NCI-H2171 treated with DMSO at 0.1 percent for 48 hours (cell line): ENCODE measurements at places on chromosomes 16 and 17.

DNA sequence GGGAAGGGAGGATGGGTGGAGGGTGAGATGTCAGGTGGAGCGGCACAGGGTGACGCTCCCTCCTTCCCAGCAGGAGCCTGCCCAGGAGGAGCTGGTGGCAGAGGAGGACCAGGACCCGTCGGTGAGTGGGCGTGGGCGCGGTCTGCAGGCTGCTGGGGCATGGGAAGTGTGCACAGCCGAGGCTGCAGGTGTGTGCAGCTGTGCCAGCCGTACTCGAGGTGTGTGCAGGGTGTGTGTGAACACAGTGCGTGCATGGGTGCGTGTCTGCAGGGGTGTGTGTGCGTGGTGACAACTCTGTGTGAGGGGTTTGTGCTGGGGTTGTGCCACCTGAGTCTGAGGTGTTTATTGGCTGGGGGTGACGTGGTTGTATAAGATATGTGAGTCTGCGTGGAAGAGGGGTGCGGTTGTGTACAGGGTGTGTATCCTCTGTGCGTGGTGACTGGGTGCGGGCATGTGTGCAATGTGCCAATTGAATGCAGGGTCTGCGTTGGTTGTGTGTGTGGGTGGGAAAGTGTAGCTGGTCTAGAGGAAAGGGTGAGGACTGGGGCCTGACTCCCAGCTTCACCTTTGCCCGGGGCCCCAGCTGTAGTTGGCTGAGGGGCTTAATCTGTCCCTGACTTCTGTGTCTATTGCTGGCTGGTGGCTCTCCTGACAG, 670 bp downstream of the TNFSF12 start:
- no peak for DNase-seq

GRCh38 chr17:50939795-50940684, 73.9 kb upstream of the TOB1 start:
- no peak for DNase-seq

DNA sequence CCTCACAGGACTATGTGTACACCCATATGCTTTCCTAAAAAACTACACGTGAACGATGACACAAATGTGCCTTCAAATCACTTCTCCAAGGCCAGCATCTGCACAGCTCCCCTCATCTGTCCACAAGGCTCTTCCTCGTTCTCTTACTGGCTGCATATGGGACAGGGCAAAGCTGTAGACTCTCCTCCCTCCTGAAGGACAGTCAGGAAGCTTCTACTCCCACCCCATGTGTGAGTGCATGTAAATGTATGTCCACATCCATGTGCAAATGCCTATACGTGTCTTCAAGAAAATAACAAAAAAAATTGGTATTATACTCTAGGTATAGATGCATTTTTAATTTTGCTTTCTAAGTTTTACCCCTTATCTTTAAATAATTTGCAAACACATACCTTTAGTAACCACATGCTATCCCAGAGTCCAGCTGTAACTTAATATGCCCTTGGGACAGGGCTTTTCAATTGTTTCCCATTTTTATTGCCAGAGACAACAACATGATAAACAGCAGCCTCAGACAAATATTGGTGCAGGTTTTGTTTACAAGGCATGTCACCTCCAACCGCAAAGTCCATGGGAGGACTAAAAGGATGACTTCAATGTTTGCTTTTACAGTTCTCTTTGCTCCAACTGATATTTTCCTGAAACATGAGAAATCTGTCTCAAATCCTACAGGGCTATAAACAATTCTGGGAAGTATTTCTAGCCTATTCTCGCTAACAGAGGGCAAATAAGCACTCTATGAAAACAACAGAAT, 31.6 kb upstream of the FAAP100 start:
- no peak for DNase-seq

DNA sequence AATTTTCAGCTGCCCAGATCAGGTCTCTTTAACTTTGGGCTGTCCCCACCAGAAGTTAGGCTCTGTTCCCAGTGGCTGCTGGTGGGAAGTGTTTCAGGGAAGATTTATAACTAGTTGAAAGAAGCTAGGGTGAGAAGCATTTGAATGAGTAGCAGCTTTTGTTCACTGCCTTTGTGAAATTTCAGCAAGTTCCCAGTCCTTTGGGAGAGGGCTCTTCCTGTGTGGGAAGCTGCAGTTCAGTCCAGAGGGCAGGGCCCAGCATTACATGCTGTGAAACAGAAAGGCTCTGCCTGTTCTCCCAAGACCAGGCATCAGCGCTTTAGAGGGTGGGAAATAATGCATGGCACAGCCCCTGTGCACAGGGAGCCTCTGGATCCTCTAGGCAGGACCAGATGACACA, 17.8 kb downstream of the PROCA1 start:
- no peak for DNase-seq

- DNase-seq = peak; percentile 97
These were observed 1.2 kb downstream of the ARHGAP44 start for GRCh38 chr17:12790249-12791106.

GRCh38 chr16:81241706-81242105, 3.2 kb downstream of the BCO1 start:
- no peak for DNase-seq

- no peak for DNase-seq
These were observed 2.3 kb downstream of the GP1BA start for GRCh38 chr17:4934173-4934979.

- no peak for DNase-seq
These were observed 21.4 kb downstream of the BCO1 start for GRCh38 chr16:81259916-81260315.

DNA sequence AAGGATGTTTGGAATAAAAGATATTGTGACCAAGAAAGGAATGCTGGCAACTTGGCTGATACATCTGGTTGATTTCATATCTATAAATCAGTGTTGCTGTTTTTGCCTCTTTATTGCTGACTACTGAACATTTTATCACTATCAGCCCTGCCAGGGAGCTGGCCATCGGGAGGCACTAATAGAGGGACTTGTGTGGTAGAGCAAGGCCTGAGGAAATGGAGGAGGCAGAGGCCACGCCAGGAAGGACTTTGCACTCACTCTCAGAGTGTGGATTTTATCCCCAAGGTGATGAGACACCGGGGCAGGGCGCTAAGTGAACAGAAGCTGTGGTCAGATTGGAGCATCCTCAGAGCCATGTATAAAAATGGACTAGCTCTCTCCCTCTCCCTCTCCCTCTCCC, 9.3 kb upstream of the CYB561 start:
- DNase-seq = no peak

- no peak for DNase-seq
These were observed 22.0 kb downstream of the GOSR2 start for GRCh38 chr17:46944931-46945330.

GRCh38 chr17:22600644-22601298, 908.4 kb downstream of the KCNJ18 start:
- DNase-seq = peak; percentile 28

DNA sequence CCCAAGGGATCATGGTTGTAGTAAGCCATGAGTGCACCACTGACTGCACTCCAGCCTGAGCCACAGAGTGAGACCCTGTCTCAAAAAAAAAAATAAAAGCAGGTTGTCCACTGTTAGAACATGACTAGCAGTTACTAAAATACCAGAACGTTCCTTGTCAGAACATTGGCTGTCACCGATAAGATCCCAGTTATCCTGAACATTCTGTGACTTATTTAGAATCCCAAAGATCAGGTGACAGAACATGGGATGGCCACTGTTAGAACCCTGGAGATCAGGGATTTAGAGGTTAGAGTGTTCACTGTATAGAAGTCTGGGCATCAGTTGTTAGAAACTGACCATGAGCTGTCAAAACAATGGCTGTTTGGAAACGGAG, 8.6 kb downstream of the CES4A start:
- no peak for DNase-seq

DNA sequence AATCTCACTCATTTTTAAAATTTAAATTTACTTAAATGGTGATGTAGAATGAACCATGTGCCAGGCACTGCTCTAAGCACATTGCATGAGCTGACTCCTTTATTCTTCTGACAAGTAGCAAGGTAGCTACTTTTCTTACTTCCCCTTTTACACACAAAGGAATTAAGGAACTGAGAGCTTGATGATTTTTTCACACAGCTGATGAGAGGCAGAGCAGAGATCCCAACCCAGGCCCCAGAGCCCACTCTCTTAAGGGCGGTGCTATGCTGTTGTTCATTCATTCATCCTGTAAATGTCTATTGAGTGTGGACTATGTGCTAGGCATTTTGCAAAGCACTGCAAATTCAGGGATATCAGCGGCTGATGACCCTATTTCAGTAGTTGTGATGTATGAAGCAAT, 17.9 kb downstream of the SEC14L5 start:
- DNase-seq = no peak

DNA sequence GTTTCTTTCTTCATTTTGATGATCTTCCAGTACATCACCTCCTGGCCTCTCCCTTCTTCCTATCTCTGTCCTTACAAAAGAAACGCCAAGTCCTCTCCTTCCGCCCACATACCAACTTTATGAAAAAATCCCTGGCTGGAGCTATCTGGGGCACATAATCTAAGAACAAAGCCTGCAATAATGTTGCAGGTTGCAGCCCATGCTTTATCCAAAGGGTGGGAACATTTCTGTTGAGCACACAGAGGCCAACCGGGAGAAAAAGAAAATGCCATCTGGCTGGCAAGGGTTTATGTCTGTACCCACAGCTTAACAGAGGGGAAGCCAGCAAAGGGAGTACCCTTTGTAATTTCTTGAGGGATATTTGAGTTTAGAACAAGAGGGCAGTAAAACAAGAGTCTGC, 409.6 kb downstream of the SOX9 start:
- DNase-seq = peak; percentile 26

DNA sequence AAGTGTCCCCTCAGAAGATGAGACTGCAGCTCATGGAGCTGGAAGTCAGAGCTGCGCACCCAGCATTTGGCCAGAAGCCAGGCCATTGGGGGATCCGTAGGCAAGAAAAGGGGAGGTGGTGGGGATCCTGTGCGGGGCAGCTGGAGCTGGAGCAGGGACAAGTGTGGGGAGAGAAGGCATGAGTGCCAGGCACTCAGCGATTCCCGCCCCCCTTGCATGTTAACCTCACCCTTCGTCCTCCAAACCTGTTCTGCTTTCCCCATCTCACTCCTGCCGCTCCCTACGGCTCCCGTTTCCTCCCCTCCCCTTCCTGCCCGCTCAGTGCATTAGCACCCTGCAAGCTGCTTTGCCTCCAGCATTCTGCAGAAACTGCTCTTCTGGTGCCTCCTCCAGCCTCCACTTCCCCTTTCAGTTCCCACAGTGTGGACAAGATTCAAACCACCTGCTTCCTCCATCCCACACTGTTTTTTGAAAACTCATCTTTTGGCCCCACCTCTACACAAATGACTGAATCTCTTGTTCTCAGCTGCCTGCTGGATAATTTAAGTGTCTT, 5.6 kb downstream of the ALOX15 start:
- no peak for DNase-seq

DNA sequence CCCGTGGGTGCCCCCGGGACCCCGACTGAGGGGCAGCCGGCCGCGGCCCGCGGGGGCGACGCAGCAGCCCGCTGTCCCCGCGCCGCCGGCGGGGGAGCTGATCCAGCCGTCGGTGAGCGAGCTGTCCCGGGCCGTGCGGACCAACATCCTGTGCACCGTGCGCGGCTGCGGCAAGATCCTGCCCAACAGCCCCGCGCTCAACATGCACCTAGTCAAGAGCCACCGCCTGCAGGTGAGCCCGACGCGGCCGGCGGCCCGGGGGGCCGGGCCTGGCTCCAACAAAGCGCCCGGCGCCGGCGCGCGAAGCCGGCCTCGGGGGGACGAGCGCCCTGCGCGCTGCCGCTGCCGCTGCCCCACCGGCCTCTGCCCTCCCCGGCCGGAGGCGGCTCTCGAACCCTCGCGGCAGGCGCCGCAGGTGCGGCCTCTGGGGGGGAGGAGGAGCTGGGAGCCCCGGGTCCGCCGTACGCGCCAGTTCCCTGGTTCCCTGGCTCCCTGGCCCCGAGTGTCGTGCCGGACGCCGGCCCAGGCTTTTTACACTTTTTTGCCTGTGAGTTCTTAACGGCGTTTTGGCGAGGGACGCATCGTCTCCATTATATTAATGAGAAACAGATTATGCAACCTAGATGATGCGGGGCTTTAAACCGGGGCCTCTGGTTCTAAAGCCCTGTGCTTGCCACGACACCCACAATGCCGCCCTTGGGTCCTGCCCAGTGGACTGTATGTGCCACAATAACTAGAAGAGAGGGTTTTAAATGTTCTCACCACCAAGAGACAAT, 521 bp downstream of the ATMIN start:
- DNase-seq = peak; percentile 43

- DNase-seq = no peak
These were observed 6.5 kb upstream of the ZFHX3 start for GRCh38 chr16:73054498-73054812.

DNA sequence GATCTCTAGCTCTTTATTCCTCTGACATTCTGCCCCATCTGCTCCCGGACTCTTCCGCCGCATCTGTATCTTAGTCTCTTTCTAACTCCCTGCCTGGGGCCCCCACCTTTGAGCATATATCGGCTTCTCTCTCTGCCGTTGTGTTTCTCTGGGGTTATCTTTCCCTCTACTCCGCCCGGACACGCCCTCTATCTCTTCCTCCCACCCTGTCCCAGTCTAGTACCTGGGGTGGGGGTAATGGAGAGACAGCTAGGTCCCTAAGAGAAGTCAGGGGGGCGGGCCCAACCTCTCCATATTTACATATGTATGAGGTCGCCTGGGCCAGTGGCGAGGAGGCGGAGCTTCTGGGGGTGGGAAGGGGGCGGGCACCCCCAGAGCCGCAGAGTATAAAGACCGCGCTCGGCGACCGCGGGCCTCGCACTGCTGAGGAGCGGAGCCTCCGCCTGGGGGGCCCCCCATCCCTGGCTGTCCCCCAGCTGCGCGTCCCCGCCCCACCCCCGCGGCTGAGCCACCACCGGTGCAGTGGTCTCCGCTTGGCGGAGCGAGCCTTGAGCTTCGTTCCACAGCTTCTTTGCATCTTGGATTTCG, at the start of gene ATP1B2:
Gene ATP1B2, plus strand, starts transcription at position 418 of the 588 bp plus-strand sequence. CDS start 593 bp downstream, outside the sequence.
- DNase-seq = peak; percentile 86

GRCh38 chr16:31861455-31861854, 12.2 kb upstream of the ZNF267 start:
- no peak for DNase-seq

DNA sequence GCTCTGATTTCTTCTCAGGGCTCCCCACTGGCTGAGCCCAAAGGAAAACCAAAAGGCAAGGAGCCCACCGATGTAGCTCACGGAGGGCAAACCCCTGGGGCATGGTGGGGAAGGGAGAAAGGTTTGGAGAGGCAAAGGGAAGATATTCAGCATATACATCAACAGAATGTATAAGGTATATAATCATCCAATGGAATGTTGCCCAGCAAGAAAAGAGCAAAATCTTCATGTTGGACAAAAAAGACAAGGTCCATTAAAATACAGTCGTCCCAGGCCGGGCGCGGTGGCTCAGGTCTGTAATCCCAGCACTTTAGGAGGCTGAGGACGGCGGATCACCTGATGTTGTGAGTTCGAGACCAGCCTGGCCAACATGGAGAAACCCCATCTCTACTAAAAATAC, 1.6 kb downstream of the CPPED1 start:
- DNase-seq = no peak

- DNase-seq = no peak
These were observed 834 bp downstream of the CDH8 start for GRCh38 chr16:62035115-62036092.

- no peak for DNase-seq
These were observed 89.4 kb downstream of the YPEL2 start for GRCh38 chr17:59420901-59421300.

DNA sequence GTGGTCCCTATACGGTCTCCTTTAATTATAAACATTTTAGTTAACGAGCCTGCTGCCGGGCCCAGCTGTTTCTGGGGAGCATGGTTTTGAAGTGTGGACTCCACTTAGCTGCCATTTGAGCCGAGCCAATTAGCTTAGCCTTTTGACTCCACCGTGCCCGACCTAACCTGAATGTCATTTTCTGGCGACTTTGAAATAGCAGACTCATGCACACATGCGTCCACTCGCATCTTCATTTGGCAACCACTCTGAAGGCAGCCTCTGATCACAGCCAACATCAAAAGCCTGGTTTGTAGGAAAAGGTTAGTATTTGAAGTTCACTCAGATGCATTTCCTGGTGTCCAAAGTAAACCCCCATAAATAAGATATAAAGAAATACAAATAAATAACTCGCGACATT, 16.8 kb downstream of the AXIN2 start:
- DNase-seq = no peak
